ENCODE measurements at places on chromosomes 3 and 15. TPM values are rescaled to one million over a fixed set of nuclear protein-coding genes. Genes with fewer than 3 reads are reported as not detected.

TP63 gene
- 0.31 TPM for total RNA-seq

RNF13 gene
- 44.1 TPM for total RNA-seq

DNA sequence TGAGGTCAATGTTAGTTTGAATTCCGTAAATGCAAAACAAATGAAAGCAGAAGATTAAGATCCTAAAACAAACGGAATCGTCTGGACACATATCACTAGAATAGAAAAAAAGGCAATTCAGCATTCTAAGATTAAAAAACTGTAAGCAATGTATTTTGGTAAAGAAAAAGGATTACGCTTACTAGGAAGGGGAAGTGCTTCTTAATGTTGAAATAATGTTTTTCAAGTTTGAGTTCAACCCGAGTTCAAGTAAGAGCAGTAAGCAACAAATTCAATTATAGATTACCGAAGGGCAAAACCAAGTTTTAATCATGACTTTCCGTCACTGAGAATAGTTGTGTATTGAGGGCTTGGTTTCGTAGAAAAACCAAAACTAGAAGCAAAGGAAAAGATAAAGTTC is 637 bp downstream of the CIP2A start:
- no peak for DNase-seq

GRCh38 chr3:129441782-129442181 is 1.8 kb downstream of the IFT122 start:
- DNase-seq: no peak

- no peak for DNase-seq
Measured at GRCh38 chr3:167361306-167361705, 18.8 kb downstream of the ZBBX start.

DNA sequence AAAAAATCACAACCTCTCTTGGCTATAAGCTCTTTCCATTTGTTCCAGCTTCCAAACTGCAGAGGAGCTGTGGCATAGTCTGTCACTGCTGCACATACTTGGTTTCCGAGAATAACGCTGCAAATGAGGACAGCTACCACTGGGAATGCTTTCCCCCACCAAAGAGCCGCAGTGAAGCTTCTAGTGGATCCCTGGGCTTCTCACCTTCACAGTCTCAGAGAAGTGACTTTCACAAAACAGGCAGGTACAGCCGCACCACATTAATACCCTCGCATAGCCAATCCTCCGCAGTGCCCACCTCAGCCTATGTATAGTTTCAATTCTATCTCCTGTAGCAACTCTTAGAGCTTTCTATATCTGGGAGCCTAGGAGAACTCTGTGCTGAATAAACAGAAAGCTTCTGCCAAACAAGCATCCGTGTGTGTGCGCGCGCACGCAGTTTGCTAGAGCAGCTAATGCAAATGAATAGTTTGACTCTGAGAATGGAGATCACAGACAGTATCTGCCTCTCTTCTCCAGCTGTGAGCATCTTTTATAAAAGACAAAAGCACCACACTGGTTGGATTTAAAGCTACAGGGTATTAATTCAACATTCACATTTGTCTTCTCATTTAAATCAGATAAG is 81.9 kb upstream of the PLXND1 start:
- DNase-seq: no peak

DNA sequence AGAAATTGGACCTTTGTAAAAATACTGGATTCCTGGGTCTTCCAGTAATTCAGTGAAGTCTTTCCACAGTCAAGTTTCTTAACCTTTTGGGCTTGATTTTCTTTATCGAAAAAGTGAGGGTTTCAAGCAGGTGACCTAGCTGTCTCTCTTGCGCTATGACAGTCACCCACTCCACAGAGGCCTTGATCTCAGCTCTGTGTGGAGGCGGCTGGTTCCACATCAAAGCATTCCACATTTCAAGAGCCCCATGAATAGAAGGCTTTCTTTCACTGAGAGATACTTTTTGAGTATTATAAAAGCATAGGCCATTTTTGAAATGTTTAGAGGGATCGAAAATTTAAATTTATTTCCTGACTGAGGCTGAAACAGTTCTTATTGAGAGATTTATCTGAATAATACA is 43.9 kb downstream of the GABRA5 start:
- DNase-seq: no peak

GRCh38 chr3:116896116-116896515 is 186.5 kb downstream of the TUSC7 start:
- no peak for DNase-seq

- no peak for DNase-seq
Measured at GRCh38 chr3:128710816-128711433, 15.1 kb upstream of the RAB7A start.

All from CD4-positive, alpha-beta T cell (primary cell).